ENCODE measurements at places on chromosomes 1 and 21. TPM values are rescaled to one million over a fixed set of nuclear protein-coding genes. Genes with fewer than 3 reads are reported as not detected.

GRCh38 chr1:38047603-38048141 lies 1.1 kb upstream of the POU3F1 start:
- DNase-seq, result no peak

GRCh38 chr1:179809506-179810366 lies 66.6 kb downstream of the FAM163A start:
- DNase-seq, result no peak

DNA sequence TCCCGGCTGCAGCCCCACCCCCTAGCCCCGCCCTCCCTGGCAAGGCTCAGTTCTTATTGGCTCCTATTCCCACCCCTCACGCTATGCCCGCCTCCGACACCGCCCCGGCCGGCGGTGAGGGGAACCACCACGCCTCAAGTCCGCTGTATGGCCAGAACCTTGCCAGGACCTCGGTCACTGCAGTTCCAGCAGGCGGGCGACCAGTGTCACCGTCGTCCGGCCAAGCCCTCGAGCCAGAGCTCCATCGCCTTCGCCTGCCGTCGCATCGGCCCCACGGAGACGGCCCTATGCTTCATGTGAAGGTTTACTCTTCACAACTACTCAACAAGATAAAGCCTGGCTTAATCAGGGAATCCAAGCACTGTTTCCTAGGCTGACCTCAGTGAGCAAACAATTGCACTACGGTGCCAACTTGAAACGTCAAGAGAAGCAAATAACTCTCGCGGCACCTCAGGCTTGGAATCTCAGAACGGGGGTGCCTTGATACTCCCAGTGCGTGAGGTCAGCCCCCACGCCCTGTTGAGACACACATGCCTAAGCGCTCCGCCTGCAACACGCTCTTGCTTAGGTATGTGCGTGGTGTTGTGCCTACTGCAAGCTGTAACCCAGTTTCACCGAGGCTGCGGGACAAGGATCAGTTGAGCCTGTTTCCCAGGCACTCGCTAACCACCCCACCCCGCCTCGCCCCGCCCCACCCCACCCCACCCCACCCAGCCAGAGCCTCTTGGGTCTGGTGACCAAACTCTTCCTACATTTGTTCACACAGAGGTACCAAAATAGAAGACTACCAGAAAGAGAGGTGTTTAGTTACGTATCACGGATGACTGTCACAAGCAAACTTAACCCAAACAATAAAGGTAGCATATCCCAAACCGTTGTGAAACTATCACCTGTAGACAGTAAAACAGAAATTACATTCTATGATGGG lies 498 bp upstream of the DENND2C start:
- DNase-seq, result peak; percentile 95

DNA sequence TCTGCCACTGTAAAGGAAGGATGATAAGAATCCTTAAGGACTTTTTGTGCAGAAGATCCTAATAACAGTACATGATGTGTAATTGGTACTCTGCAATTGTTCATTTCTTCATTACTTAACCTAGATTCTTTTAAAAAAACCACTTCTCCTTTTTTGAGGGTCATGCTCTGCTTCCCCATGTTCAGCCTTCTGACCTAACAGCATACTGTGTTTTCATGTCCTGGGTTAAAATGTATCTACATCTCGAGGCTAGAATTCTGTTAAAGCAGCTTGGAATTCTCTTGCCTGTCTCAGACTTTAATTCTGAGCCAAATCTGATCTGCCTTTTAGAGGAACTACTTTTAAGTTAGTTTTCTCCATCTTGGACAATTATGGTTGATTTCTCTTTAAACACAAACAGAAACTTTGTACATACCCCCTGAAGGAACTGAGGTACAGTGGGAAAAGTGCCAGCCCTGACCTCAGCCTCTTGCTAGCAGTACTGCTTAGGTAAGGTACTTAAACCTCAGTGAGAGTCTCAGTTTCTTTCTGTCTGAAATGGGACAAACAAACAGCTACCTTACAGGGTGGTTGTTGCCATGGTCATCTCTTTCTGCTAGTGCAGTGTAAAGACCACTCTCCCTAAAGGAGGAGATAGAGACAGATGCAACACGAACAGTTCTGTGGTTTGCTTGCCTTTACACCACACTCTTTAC lies 103.2 kb upstream of the DYNLT5 start:
- peak; percentile 54 for DNase-seq

RIIAD1 gene
- not detected for total RNA-seq

SPRR1B gene
- not detected for total RNA-seq

All from lower lobe of right lung (tissue), 2 donors.